ENCODE measurements at places on chromosomes 4 and X.
A peak's percentile ranks its signal among the peaks of the same experiment; 100 is the strongest.

GRCh38 chrX:132940727-132941327 is 17.6 kb downstream of the HS6ST2 start:
- DNase-seq, result no peak

DNA sequence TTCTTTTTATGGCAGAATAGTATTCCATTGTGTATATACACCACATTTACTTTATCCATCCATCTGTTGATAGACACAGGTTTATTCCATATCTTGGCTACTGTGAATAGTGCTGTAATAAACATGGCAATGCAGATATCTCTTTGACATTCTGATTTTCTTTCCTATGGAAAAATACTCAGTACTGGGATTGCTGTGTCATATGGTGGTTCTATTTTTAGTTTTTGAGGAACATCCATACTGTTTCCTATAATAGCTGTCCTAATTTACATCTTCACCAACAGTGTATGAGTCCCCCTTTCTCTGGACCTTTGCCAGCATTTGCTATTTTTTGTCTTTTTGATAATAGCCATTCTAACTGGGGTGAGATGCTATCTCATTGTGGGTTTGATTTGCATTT is 73.5 kb downstream of the GPAT3 start:
- no peak for DNase-seq

- DNase-seq, result no peak
Measured at GRCh38 chr4:36214735-36215485, 29.4 kb downstream of the ARAP2 start.

DNA sequence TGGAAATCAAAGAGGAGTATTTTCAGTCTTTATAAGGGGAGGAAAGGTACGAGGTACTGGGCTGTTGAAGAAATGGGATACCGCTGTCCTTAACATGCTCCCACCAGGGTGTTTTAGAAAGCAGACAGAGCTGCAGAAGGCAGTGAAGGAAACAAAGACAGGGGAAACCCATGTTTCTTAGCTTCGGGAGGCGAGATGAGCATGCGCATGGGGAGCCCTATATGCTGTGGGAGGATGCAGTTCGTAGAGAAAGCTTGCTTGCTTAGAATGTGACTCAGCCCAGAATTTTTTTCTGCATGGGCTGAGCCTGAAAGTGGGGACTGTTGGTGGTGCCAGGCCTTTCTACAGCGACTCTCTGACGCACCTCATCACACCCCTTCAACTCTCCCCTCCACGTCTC is 28.8 kb upstream of the SCOC start:
- no peak for DNase-seq

GRCh38 chr4:77465271-77465670 is 140.3 kb upstream of the CXCL13 start:
- DNase-seq, result no peak

- no peak for DNase-seq
Measured at GRCh38 chr4:80990851-80991250, 39.7 kb upstream of the BMP3 start.

- no peak for DNase-seq
Measured at GRCh38 chrX:17077361-17077760, 130.9 kb downstream of the REPS2 start.

DNA sequence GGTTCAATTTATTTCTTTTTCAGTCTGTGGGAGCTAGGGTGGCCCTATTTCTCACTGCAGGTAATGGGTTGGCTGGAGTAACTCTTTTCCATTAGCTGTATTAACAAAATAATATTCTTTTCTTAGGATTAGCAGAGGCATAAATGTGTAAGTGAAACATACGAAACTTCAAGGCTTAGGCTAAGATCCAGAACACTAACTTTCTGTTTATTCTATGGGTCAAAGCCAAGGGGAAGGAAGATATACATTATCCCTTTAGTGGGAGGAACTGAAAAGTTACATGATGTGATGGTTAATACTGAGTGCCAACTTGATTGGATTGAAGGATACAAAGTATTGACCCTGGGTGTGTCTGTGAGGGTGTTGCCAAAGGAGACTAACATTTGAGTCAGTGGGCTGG is 66.4 kb downstream of the DCAF8L2 start:
- DNase-seq, result no peak

- no peak for DNase-seq
Measured at GRCh38 chrX:109352066-109352588, 129.8 kb downstream of the GUCY2F start.

- DNase-seq, result no peak
Measured at GRCh38 chr4:8552581-8553205, 27.5 kb upstream of the GPR78 start.

DNA sequence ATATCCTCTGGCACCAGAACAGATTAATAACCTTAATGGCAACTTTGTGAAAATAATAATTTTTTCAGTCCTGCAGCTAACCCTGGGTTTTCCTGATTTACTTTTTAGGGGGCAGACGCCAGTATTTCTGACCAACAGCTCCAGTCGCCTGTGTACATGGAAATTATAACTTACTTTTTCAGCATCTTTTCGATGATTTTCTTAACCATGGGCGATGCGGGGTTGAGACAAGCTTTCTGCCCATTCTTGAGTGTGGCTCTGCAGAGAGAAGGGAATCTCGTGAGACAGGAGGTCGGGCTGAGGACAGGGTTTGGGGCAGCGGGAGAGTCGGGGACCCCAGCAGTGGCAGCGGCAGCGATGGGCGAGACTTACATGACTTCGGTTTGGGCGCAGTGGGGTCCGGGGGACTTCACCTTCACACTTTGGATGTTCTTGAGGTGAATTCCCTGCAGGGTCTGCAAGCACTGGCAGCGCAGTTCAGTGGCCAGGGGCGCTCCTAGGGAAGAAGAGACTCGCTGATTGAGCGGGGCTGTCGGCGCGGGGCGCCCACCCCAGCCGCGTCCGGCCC is 484 bp downstream of the CXCL2 start:
- no peak for DNase-seq

DNA sequence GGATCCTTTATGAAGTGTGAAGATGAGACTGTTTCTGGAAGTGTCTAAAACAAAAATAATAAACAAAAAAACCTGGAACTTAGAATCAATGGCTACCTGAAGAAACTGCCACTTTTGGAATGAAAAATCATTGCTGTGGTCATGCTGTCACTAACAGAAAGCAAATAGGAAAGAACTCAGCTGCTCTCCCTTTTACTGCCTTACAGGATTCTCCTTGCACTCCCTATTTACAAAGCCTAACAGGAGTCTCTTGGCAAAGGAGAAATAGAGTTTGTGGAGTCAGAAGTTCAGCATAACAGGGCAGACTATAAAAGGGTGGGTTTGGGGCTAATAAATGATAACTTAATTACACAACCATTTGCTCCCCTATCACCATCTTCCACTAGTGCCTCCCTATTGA is 19.0 kb upstream of the GK2 start:
- DNase-seq, result no peak

DNA sequence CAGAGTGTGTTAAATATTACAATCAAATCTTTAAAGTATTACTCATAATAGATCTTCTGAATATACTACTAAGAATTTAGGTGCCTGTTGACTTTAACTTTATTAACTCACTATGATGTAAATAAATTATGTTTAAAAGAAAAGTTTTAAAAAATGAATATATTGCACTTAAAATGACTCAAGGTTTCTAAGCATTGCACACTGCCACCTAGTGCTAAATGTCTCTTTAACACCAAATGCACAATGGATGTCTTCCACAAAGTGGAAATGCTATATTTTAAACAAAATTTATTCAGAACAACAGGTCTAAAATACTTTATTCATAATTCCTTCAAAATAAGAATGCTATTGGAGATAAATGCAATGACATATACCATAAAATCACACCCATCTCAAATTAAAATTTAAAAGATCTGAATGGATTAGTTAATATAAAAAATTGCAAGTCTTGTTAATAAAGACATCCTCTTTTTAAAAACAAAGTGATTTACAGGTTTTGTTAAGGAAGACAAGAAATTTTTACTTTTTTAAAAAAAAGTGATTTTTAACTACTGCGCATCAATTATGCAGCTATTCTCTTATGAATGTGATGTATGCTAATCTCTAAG is 5.5 kb downstream of the INPP4B start:
- DNase-seq, result no peak

DNA sequence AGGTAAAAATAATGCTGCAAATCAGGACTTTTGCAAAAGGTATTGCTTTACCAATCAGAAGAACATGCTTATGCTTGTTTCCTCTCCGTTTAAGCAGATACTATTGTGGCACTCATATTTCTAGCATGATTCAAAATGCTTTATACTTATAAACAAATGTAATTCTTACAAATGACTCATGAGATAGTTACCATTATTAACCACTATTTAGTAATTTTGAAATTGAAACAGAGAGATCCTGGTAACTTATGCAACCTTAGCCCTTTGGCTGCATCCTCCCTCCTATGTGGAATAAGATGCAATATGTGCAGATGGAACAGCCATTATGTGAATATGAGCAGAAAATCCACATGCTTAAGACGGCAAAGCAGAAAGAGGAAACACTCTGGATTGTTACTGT is 164.7 kb downstream of the PCDH18 start:
- DNase-seq, result no peak

- DNase-seq, result no peak
Measured at GRCh38 chr4:10048941-10049697, 27.8 kb upstream of the SLC2A9 start.

- DNase-seq, result no peak
Measured at GRCh38 chr4:150387981-150388380, 194.0 kb upstream of the MAB21L2 start.

GRCh38 chrX:153781428-153782047 is 697 bp downstream of the SRPK3 start:
- DNase-seq, result no peak

DNA sequence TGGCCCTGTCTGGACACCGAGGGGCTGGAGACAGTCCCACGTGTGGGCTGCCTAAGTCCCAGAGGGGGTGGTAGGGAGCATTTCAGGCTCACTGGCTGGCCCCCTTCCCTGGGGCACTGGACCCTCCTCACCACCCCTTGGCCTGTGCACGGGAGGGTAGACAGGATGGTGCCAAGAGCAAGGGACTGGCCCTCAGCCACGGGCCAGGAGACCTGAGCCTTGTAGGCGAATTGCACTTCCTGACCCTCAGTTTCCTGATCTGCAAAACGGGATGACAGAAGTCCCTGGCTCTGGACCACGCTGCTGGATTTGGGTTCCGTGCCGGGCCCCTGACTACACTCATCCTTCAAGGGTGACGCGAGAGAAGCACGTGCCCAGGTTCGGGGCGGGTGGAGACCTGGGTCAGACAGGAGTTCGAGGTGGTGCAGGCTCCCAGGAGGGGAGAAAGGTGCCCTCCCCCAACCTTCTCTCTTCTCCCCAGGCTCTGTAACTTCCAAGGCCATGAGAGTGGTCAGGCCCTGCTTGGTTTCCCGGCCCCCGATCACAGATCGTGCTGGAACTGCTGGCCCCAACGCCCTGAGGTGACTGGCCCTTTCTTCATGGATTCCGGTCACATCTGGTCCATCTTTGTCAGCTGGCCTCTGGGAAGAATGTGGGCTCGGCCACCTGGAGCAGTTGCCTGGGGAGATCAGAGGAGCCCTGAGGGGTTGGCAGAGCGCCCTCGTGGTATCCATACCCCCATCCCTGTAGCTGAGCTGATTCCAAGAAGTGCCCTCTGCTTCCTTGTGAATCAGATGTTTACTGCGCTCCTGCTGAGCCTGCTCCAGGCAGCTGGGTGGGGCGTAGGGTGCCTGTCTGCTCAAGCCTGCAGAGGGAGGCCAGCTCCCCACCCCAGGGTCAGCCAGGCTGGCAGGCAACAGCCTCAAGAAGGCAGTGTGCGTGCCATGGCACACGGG is 3.3 kb downstream of the SH3BP2 start:
- DNase-seq, result no peak

DNA sequence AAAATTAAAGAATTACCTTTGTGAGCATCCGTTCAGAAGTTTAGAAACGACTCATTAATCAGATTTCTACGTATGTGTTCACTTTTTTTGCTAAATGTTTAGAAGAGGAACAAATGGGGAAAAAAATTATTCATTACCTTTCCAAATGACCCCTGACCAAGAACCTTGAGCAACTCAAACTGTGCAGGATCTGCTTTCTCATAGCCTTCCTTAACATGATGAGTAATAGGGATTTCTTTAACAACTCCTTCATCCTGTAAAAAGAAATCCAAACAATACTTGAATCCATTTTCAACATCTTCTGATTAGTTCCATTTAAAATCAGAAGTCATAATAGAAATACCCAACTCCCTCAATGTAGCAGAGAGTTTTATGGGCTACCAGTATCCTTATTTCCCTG is 32.1 kb downstream of the RPS6KA6 start:
- no peak for DNase-seq

- DNase-seq, result no peak
Measured at GRCh38 chr4:160202802-160203201, 1099.9 kb downstream of the RAPGEF2 start.

GRCh38 chr4:125527681-125528080 is 212.9 kb downstream of the FAT4 start:
- DNase-seq, result peak; percentile 77

DNA sequence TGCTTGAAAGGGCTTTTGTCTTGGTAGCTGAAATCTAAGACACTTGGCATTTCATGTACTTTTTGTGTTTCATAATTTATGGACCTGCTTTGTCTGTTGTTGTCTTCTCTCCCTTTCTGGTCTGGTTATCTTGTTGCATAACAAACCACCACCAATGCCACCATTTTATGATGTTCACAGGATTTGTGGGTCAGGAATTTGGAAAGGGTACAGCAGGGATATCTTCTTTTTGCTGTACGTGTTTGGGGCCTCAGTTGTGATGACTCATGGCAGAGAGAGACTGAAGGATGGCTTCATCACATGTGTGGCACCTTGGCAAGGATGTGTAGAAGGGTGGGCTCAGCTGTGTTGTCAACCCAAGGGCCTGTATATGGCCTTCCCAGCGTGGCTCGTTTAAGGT is 35.2 kb downstream of the KDM6A start:
- no peak for DNase-seq

DNA sequence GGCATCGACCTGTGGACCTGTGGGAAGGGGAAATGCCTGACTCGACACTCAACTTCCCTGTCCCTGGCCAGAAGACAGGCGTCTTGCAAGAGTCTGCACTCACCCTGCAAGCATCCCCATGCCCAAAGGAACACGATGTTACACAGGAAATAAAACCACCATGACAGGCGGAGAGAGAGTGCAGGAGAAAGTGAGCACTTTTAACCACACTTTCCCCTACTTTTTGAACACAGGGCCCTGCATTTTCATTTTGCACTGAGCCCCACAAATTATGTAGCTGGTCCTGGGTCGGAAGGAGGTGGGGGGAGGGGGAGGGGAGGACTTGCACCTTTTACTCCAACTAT is 13.8 kb upstream of the MAN2B2 start:
- no peak for DNase-seq

- no peak for DNase-seq
Measured at GRCh38 chr4:16707874-16708273, 190.6 kb downstream of the LDB2 start.
